ENCODE measurements at places on chromosomes 3 and 15.

DNA sequence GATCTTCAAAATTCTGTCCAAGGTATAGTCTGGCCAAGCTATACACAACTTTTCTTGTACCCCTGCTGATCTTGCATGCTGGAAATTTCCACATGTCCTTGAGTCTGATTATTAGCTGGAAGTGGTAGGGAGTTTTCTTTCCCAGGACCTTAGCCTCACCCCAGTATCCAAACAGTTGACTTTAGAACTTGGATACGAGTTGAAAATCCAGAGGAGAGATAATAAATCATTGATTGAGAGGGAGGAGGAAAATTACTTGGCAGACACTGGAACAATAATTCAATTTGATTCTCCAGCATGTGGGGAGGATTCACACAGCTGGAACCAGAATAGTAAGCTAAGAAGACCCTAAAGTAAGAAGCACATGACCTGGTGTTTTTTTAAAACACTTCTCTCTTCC lies 116.4 kb downstream of the IL5RA start:
- no peaks in the 10 kb centered on the region for H3K27me3 ChIP-seq
- no peaks in the 10 kb centered on the region for H3K4me1 ChIP-seq
- H3K4me3 ChIP-seq, result no peak overlapping the region
- no peak for DNase-seq
- H3K36me3 ChIP-seq, result no peaks in the 10 kb centered on the region

DNA sequence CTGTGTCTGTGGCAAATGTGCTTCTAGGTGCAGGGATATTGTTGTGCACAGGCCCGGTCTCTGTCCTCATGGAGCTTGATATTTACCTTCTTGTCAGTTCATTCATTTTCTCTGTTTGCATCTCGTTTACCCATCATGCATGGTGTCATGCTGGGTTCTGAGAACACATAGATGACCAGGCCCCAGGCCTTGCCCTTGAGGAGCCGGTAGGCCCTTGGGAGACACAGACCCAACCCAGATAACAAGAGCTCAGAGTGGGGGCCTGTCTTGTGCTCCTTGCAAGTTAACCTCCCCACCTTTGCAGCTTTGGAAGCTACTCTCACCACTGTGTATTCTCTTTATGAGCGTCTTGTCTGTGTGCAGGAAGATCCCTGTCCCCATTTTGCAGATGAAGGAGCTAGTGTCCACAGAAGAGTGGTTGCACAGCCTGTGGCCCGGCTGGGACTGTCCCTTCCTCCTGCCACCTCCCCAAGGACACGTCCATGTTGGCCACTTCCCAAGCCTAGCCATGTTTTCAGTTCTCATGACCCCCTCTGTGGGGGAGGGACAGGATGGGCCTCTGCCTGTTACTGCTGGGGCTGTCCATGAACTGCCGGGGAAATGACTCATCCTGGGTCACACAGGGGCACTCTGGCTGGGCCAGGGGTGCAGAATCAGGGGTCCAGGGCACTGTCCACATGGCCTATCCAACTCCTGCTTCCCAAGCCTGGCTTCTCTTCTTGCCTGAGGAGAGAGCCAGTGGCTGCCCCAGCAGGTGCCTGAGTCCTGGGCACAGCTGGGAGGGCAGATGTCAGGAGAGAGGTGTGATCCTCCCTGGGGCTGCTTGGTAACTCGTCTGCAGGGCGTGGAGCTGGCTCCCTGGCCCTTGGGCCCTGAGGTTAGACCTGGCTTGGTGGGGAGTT lies 3.4 kb downstream of the SNX33 start:
- no peaks in the 10 kb centered on the region for H3K27me3 ChIP-seq
- peaks cover 20% of the 10 kb centered on the region for H3K36me3 ChIP-seq
- H3K27ac ChIP-seq, result peak overlapping the region; percentile 79
- peaks cover 68% of the 10 kb centered on the region for H3K4me1 ChIP-seq
- DNase-seq, result peak; percentile 79

- DNase-seq, result no peak
- H3K27me3 ChIP-seq, result no peaks in the 10 kb centered on the region
- H3K4me3 ChIP-seq, result no peak overlapping the region
- no peaks in the 10 kb centered on the region for H3K36me3 ChIP-seq
These were observed 44.1 kb downstream of the TRANK1 start for GRCh38 chr3:36900474-36901443.

DNA sequence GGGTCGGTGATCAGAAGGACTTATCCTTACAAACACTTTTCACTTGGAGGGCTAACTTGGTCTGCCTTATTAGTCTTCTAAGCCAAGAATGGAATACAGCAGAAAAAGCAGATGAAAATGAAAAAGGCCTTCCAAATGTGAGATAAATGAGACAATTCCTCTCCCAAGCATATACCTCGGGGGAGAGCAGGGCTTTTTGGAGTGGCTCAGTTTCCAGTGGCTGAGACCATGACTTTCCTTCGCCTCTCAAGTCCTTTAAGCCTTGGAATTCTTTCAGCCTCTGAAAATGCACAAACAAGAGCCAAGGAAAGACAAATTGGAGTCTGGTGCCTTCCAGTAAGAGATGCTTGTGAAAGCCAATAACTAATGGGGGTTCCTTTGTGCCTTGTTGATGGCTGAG lies 130.9 kb downstream of the DTWD1 start:
- no peaks in the 10 kb centered on the region for H3K27me3 ChIP-seq
- H3K27ac ChIP-seq, result no peak overlapping the region
- no peaks in the 10 kb centered on the region for H3K4me1 ChIP-seq
- DNase-seq, result no peak
- no peaks in the 10 kb centered on the region for H3K36me3 ChIP-seq

DNA sequence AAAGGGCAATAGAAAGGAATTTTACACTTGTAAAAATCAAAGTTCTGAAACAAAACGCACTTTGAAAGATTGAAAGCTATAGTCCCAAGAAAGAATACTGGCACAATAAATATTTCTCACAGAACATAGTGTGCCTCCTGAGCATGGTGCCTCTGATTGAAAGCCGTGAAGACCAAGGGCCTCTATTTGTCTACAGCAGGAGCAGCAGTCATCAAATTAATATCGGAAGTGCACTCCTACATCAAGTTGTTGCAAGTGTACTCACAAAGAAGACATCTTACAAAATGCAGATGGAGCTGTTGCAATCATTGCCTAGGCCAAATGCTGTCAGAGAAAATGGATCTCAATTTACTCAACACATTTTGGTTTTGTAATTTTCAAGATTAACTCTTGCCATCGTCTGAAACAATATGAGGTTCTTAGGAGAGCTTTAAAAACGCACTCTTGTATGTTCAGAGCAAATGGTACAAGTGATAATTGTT lies 9.2 kb upstream of the WDR49 start:
- no peaks in the 10 kb centered on the region for H3K36me3 ChIP-seq
- DNase-seq, result no peak
- H3K27me3 ChIP-seq, result no peaks in the 10 kb centered on the region
- no peak overlapping the region for H3K27ac ChIP-seq

GRCh38 chr15:67114846-67115585 lies 49.6 kb downstream of the SMAD3 start:
- no peak overlapping the region for H3K27ac ChIP-seq
- no peaks in the 10 kb centered on the region for H3K27me3 ChIP-seq
- H3K4me3 ChIP-seq, result no peak overlapping the region
- peaks cover 6% of the 10 kb centered on the region for H3K36me3 ChIP-seq

GRCh38 chr3:66644549-66644948 lies 143.7 kb upstream of the LRIG1 start:
- no peaks in the 10 kb centered on the region for H3K27me3 ChIP-seq
- DNase-seq, result no peak
- H3K27ac ChIP-seq, result no peak overlapping the region
- no peaks in the 10 kb centered on the region for H3K36me3 ChIP-seq
- H3K4me1 ChIP-seq, result no peaks in the 10 kb centered on the region
- no peak overlapping the region for H3K4me3 ChIP-seq

GRCh38 chr3:26068890-26069289 lies 279.0 kb downstream of the OXSM start:
- DNase-seq, result no peak
- H3K36me3 ChIP-seq, result no peaks in the 10 kb centered on the region
- H3K4me1 ChIP-seq, result no peaks in the 10 kb centered on the region
- no peaks in the 10 kb centered on the region for H3K27me3 ChIP-seq

GRCh38 chr3:149430216-149430615 lies 44.3 kb upstream of the TM4SF4 start:
- no peak overlapping the region for H3K4me3 ChIP-seq
- no peaks in the 10 kb centered on the region for H3K36me3 ChIP-seq
- no peak overlapping the region for H3K27ac ChIP-seq
- no peaks in the 10 kb centered on the region for H3K4me1 ChIP-seq
- no peak for DNase-seq

DNA sequence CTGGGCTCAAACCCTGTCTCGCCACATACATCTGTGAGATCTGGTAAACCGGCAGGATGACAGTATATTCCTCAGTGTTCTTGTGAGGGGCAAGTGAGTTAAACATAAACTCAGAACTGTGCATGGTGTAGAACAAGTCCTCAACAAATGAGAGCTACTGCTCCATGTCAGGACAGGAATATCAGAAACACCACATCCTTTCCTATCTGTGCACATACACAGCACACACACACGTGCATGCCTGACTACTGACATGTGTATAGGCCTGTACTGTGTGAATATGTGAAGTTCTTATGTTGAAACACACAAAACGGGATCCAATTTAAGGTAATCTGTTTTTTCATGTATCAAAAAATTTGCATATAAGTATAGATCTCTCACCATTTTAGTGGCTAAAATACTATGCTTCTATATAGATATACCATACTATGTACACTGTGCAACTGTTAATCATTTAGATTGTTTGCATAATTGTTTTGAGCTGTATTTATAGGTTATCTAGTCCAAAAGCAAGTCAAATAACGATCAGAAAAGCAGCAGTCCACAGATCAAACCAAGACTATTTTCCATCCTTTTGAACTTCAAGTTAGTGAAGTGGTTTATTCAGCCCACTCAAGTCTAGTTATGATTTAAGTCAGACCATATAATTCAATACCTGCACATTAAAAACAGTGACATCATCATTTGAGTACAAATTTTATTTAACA lies 44.8 kb downstream of the CCR4 start:
- no peaks in the 10 kb centered on the region for H3K4me1 ChIP-seq
- no peaks in the 10 kb centered on the region for H3K27me3 ChIP-seq
- H3K27ac ChIP-seq, result no peak overlapping the region
- no peak overlapping the region for H3K4me3 ChIP-seq

DNA sequence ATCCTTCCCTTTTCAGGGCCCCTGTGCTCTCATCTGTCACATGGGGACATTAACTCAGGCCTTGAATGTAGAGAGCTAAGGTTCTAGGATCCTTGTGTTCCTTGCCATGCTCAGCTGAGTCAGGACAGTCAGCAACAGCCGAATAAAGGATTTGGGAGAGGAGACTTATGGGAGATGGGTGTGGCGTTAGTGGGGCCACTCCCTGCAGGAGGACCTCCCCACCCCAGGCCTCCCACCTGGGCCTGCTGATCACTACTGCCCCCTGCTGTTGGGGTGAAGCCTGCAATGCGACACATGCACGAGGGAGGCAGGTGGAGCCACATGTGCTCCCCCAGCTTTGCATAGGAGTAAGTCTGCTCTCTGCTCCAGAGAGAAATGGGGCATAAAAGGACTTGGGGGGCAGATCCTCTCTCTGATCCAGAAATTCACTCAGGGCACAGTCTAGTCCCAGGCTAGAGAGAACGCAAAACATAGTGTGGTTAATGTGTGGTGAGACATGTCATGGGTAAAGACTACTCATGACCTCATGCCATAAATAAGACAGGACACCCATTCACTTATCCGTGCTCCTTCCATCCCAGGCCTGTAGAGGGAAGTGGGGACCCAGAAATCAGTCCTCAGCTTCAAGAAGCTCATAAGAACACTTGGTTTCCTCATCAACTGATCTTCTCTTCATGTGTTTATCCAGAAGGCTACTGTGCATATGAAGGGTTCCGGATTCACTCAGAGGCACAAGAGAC lies 19.4 kb downstream of the RBP1 start:
- peaks cover 7% of the 10 kb centered on the region for H3K27me3 ChIP-seq
- no peak overlapping the region for H3K4me3 ChIP-seq
- peaks cover 3% of the 10 kb centered on the region for H3K4me1 ChIP-seq
- peak; percentile 94 for DNase-seq

GRCh38 chr3:140736863-140737460 lies 59.1 kb downstream of the TRIM42 start:
- DNase-seq, result peak; percentile 44
- H3K27ac ChIP-seq, result no peak overlapping the region
- no peak overlapping the region for H3K4me3 ChIP-seq
- no peaks in the 10 kb centered on the region for H3K36me3 ChIP-seq
- H3K27me3 ChIP-seq, result peaks cover 4% of the 10 kb centered on the region
- no peaks in the 10 kb centered on the region for H3K4me1 ChIP-seq

DNA sequence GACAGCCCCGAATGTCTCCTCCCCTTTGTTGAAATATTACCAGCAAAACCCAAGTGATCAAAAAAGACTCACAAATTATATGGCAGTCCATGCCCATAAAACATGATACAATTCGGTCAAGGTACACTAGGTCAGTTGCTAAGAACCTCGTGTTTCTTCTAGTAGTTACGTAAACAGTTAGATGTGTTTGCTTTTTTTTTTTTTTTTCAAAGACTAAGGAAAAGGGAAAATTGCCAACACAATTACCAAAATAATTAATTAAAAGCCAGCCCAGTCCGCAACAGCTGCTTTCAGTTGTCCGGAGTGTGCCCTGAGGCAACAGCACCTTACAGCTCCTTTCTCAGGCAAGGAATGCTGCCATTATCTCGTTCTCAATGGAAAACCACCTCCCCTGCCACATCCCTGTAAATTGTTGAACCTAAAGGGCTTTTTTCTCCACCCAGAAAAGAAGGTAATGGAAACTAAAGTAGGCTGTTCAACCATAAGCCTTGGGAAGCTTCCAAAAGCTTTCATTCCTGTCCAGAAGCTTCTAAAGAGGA lies 129.2 kb upstream of the TSC22D2 start:
- no peak overlapping the region for H3K27ac ChIP-seq
- no peaks in the 10 kb centered on the region for H3K27me3 ChIP-seq
- no peak overlapping the region for H3K4me3 ChIP-seq
- no peak for DNase-seq
- no peaks in the 10 kb centered on the region for H3K36me3 ChIP-seq

DNA sequence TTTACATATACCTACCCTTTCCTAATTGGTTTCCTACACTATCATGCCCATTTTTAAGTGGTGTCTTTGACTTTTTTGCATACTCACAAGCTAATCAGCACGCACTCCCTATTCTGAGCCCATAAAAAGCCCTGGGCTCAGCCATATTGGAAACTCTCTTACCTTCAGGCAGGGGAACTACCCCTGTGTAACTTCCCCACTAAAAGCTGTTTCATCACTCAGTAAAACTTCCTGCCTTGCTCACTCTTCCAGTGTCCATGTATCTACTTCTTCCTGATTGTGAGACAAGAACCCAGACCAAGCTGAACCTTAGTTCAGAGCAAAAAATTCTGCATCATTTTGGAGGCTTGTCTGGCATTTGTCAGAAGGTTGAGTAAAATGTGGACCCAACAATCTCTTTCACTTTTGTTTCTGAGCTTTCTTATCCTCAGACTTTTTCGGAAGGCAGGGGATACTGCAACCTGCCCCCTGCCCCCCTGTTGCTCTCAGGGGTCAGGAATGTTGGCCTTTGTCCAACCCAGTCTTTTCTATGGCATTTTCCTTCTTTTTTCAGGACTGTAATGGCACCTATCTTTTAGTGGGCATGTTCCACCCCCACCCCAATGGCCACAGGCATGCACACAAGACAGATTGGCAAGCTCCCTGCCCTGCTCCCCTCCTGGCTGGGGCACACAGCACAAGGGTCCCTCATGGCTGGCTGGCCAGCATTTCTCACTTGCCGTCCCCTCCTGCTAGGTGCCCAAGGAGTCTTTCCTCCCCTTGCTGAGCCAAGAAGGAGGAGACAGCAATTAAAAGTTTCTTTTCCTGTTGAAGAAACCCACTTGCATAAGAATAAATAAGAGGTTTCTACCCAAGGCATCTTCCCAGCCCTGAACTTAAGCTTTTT lies 26.3 kb upstream of the TMEM45A start:
- H3K36me3 ChIP-seq, result no peaks in the 10 kb centered on the region
- no peak overlapping the region for H3K4me3 ChIP-seq
- no peak for DNase-seq
- H3K27me3 ChIP-seq, result no peaks in the 10 kb centered on the region

- no peaks in the 10 kb centered on the region for H3K27me3 ChIP-seq
- no peaks in the 10 kb centered on the region for H3K36me3 ChIP-seq
- H3K4me1 ChIP-seq, result peaks cover 12% of the 10 kb centered on the region
- no peak overlapping the region for H3K27ac ChIP-seq
These were observed 35.6 kb downstream of the KLHL6 start for GRCh38 chr3:183519891-183520290.
